ENCODE measurements at places on chromosomes 5 and 9.

- H3K4me1 ChIP-seq = peaks cover 42% of the 10 kb centered on the region
- no peak overlapping the region for H3K4me3 ChIP-seq
- DNase-seq = no peak
- no peaks in the 10 kb centered on the region for H3K27me3 ChIP-seq
Measured at GRCh38 chr9:109557481-109557880, 59.4 kb upstream of the PTPN3 start.

DNA sequence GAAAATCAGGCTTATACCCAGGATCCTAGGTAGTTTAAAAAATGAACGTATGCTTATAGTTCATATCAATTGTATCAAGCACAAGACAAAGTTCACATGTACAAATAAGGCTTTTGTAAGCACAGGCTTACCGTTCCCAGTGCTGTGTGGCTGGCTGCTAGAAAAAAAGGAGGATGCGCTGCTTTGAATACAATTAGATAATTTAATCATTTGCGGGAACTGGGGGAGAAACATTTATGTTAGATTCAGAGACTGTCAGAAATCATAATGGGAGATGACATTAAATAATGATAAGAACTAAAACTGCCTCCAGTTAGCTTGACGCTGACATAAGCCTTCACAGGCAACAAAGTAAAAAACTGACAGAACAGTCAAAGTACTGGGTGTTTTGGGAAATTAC lies 93.2 kb downstream of the FNBP1 start:
- no peak overlapping the region for H3K27ac ChIP-seq
- H3K27me3 ChIP-seq = no peaks in the 10 kb centered on the region
- H3K36me3 ChIP-seq = no peaks in the 10 kb centered on the region
- no peak for DNase-seq
- H3K4me3 ChIP-seq = no peak overlapping the region

DNA sequence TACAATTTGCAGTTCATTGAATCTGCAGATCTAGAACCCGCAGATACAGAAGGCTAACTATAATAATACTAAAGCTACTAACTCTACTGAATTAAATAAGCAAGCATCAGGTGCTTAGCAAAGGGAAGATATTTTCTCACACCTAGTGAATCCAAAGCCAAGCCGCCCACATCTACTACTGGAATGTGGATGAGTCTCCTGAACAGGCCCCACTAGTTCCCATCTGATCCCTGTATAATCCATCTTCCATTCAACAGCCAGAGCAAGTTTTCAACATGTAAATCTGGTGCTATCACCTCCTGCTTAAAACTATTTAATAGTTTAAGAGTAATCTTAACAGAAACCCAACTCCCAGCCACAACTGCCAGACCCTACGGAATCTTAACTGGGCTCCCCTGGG lies 18.9 kb downstream of the ARL15 start:
- H3K4me3 ChIP-seq = no peak overlapping the region
- H3K27ac ChIP-seq = no peak overlapping the region

DNA sequence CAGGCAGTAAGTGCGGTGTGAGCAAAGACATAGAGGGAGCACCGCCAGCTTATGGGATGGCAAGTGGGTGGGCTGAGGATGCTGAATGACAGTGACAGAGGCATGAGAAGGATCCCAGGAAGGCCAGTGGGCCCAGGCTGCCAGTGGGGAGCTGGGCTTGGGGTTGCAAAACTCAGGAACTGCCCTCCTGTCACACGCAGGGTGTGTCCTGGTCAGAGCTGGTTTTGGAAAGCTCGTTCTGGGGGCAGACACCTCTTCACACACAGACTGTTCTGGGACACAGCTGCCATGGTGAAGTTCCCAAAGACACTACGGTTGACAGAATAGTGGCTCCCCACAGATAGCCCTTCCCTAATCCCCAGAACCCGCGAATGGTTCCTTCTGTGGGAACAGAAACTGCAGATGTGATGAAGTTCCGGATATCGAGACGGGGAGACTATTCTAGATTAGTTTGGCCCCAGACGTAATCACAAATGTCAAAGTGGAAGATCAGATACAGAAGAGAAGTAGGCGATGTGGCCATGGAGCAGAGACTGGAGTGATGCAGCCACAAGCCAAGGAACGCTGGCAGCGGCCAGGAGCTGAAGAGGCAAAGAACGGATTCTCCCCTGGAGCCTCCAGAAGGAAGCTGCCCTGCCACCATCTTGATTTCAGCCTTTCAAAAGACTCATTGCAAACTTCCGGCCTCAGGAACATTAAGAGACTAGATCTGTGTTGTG lies 159.0 kb downstream of the COL23A1 start:
- H3K4me3 ChIP-seq = no peak overlapping the region
- no peak overlapping the region for H3K27ac ChIP-seq
- peaks cover 11% of the 10 kb centered on the region for H3K36me3 ChIP-seq
- no peak for DNase-seq
- H3K27me3 ChIP-seq = no peaks in the 10 kb centered on the region

- no peaks in the 10 kb centered on the region for H3K36me3 ChIP-seq
- no peak for DNase-seq
- H3K4me3 ChIP-seq = no peak overlapping the region
- H3K27me3 ChIP-seq = no peaks in the 10 kb centered on the region
- H3K4me1 ChIP-seq = no peaks in the 10 kb centered on the region
- H3K27ac ChIP-seq = no peak overlapping the region
Measured at GRCh38 chr5:75091597-75091996, 39.2 kb upstream of the GCNT4 start.

DNA sequence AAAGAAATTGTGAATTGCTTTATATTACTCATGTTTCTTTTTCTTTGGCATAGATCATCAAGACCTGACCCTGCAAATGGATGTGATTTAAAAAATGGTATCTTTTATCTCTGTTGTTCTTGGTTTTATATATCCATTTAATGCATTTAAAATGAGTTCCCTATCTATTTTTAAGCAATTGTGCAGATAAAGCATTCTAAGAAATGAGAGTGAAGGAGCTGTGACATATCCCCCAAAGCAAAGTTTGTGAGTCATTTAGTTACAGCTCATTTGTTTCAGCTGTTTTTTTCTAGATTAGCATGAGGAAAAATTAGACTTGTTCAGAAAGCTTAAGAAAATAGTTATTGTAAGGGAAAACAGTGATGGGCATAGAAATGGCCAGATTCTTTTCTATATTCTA lies 7.6 kb upstream of the ELOVL7 start:
- H3K27ac ChIP-seq = no peak overlapping the region
- H3K4me3 ChIP-seq = no peak overlapping the region
- no peak for DNase-seq
- H3K27me3 ChIP-seq = no peaks in the 10 kb centered on the region
- H3K36me3 ChIP-seq = no peaks in the 10 kb centered on the region

DNA sequence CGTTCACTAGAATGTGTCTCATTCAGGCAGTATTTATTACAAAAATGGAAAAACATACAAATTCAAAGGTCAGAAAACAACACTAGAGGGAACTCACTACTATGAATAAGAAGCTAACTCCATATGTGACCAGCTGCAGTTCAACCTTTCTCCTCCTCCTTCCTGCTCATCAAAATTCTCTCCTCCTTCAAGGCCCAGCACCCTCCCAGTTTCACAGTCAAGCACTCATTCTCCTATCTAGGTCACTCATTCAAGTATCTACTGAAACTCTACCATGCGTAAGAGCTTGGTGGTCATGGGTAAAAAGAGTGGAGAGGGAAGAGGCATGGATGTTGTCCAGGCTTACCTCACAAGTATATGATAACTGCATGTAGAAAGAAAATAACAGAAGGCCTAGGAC lies 27.7 kb downstream of the ECPAS start:
- H3K27me3 ChIP-seq = no peaks in the 10 kb centered on the region
- no peak overlapping the region for H3K4me3 ChIP-seq
- peaks cover 6% of the 10 kb centered on the region for H3K36me3 ChIP-seq
- H3K4me1 ChIP-seq = peaks cover 63% of the 10 kb centered on the region

DNA sequence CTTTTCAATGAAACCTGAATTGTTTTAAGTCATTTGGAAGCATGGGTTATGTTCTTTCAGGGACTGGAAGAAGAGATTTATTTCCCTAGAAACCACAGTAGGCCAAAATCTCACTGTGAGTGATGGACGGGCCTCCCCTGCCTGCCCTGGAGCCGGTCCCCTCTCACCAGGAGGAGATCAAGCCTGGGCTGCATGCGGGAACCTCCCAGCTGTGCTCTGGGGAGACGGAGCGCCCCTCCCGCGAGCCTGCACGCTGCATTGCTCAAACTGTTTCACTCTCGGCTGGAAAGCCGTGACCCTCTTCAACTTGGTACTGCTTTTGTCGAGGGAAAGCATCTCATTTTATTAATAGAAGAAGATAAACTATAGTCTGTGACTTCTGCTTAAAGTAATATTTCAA lies 85.4 kb downstream of the IRX2 start:
- H3K36me3 ChIP-seq = no peaks in the 10 kb centered on the region
- H3K27ac ChIP-seq = no peak overlapping the region
- no peaks in the 10 kb centered on the region for H3K27me3 ChIP-seq
- H3K4me3 ChIP-seq = no peak overlapping the region
- H3K4me1 ChIP-seq = peaks cover under 1% of the 10 kb centered on the region

Data from WTC11 (cell line).